NCI-H1105 treated with DMSO at 0.1 percent for 48 hours (cell line): ENCODE measurements at places on chromosomes 3 and 15.

- DNase-seq: no peak
Measured at GRCh38 chr3:194474675-194475074, 12.1 kb downstream of the ATP13A3 start.

DNA sequence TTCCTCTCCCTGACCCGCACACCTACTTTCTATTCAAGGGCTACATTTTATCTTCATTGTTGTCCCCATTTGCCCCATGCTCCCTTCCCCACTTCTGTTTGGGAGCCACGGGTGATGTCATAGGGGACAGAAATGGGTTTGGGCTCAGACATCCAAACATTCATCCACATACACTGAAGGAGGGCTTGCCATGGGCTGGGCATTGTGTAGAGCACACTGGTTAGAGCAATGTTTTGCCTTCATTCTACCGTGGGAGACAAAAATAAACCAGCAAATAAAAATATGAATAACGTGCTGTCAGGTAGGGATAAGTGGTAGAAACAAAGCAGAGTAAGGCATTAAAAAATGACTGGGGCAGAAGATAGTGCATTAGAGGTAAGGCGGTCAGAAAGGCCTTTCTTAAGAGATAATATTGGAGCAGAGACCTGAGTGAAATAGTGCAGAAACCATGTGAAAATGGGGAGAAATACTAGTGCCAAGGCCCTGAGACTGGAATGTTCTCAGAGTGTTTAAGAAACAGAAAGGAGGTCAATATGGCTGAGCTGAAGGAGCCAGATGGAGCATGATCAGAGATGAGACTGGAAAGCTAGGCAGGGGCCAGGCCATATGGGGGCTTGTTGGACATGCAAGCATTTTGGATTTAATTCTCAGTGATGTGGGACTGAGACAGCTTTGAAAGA, 40.9 kb upstream of the CLSTN2 start:
- no peak for DNase-seq

GRCh38 chr3:155979746-155980145, 109.3 kb downstream of the GMPS start:
- no peak for DNase-seq

DNA sequence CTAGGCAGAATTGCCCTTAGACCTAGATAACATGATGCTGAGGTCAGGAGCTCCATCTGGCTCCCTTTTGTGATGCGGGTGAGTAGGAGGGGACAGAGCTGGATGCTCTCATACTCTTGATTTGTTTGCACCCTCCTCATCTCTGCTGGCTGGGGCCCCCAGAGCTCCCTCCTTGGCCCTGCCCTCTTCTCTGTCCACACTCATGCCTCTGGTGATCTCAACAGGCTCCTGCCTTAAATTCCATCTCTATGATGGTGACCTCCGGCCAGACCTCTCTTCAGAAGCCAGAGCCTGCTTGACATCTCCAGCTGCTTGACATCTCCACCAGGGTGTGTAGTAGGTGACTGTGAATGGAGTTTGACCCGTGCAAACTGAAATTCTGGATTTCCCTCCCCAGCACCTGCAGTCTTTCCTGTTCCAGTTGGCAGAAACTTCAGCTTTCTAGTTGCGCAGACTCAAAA, 4.3 kb upstream of the FGD5 start:
- DNase-seq: no peak

GRCh38 chr3:115691964-115692363, 68.7 kb downstream of the GAP43 start:
- DNase-seq: no peak

DNA sequence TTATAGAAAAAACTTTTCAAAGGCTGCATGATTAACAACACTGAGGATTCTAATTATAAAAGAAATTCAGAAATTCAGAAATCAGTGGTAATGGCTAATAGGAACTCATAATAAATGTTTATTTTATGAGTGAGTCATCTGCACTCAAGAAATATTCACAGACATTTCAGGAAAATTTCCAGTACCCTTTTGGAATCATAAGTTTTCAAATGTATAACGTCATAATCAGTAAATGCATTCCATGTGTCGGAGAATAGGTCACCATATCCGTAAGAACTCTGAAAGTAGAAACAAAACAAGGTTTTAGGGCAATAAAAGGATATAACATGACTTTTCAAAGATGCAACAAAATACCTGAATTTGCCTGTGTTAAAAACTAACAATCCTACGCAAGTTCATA, 24.7 kb downstream of the EOGT start:
- no peak for DNase-seq

GRCh38 chr3:62229211-62229610, 144.1 kb downstream of the FEZF2 start:
- DNase-seq: no peak

DNA sequence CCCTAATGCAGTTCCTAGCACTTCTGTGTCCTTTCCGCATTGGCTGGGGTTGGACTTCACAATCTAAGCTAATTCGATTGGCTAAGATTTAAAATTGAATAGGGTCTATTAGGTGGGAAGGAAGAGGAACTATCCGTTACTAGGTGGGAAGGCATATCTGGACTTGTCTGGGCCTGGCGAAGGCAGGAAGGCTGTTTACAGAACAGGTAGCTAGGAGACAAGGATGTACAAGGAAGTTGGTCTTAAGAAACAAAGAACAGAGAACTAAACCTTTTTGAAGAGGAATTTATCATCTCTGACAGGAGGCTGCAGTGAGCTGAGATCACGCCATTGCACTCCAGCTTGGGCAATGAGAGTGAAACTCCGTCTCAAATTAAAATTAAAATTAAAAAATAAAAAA, 17.3 kb upstream of the ATG7 start:
- no peak for DNase-seq

- no peak for DNase-seq
Measured at GRCh38 chr3:25365636-25366035, 62.4 kb upstream of the RARB start.

DNA sequence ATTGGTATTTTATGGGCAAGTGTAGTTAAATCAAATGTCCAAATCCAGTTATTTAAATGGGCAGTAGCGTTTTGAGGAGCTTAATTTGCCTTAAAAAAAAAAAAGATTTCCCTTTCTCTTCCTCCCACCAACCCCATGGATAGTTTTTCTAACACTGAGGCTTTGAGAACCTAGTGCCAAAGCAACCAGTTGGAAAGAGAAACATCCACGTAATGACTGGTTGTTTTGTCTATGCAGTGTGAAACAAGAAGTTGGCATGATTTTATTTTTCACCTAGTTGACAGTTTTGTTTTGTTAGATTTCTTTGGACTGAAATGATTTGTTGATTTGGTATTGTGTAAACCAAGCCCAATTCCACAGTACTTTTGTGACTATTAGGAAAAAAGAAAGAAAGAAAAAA, 170.0 kb downstream of the SOX2 start:
- no peak for DNase-seq

DNA sequence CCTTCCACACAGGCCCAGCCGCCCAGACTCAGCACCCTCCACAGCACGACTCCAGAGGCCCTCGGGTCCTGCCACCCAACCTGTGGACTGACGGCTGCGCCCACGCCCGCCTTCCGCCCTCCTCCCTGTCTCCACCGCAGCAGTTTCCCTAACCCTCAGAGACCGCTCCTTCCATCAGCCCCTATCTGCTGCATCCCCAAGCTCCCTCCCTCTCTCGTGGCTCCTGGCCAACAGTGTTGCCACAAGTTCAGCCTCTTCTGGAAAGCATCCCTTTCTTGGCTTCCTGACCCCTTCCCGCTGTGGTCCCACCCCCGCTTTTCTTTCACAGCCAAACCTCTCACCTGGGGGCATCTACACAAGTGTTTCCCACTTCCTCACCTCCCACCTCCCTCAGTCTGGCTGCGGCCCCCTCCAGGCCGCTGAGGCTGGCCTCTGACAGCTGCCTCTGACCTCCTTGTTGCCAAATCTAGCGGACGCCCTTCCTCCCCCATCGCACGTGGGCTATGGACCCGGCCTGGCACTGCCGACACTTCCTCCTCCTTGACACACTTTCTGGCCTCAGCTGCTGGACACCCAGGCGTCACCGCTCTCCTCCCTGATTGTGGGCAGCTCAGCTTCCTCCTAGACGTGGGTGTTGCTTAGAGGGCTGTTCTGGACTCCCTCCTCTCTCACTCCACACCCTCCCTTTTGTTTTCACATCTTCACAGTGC, 168.8 kb upstream of the TLE3 start:
- DNase-seq: peak; percentile 12

DNA sequence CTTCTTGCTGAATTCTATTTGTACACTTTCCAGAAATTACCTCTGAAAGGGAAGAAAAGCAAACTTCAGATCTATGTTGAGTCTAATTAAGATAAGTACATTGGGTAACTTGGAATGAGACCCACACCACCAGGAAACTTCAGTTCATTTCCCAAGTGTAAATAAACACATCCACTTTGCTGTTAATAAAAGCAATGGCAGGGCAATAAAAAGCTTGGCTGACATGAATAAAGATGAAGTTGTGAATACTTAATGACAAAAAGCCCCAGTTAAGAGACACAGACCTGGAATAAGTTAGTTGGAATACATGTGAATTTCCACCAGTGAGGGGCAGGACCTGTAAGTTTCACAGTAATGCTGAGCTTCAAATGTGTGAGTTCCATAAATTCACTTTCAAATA, 83.3 kb downstream of the MEX3B start:
- peak; percentile 5 for DNase-seq

- DNase-seq: no peak
Measured at GRCh38 chr3:31117854-31118253, 223.4 kb upstream of the GADL1 start.

DNA sequence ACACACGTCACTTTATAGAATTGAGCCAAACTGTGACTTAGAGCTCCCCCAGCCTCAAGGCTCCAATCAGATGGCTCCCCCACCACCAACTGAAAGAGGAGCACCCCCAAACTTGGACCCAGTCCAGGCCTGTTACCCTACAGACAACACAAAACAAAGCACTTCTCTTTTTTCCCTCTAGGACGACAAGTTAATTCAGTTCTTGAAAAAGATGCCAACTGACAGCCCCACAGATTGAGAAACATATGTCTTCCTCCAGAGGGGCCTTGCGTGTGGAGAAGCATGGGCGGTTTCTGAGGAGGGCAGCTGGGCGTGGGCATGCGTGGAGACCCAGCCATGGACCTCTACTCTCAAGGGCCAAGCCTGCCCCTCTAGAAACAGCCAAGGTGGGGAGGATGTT, 229.5 kb downstream of the SHQ1 start:
- no peak for DNase-seq

GRCh38 chr3:35781558-35781957, 142.2 kb downstream of the ARPP21 start:
- no peak for DNase-seq

DNA sequence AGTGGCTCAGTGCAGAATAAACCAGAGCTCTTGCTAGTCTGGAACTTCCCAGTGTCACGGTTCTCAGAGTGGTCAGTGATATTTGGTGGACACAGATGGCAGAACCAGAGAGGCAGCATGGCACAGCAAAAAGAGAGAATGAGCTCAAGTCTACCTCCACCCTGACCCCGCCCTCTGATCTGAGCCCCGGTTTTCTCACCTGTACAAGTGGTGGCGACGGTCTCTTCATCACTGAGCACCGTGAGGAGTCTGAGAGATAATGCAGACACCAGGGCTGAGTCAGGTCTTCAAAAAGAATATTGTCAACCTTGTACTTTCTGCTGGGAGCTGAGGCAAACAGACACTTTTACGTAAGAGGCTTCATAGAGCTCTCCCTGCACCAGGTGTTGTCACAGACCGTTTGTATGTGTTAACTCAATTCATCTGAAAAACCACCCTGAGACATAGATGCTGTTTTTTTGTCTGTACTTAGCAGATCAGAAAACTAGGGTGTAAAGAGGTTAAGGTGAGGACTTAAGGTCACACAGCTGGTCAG, 13.2 kb downstream of the FGD5 start:
- DNase-seq: no peak

- no peak for DNase-seq
Measured at GRCh38 chr15:67208396-67208795, 46.1 kb downstream of the AAGAB start.

- DNase-seq: no peak
Measured at GRCh38 chr3:196418601-196419000, 13.6 kb downstream of the UBXN7 start.

GRCh38 chr3:172279191-172279640, 169.0 kb downstream of the GHSR start:
- DNase-seq: peak; percentile 86

DNA sequence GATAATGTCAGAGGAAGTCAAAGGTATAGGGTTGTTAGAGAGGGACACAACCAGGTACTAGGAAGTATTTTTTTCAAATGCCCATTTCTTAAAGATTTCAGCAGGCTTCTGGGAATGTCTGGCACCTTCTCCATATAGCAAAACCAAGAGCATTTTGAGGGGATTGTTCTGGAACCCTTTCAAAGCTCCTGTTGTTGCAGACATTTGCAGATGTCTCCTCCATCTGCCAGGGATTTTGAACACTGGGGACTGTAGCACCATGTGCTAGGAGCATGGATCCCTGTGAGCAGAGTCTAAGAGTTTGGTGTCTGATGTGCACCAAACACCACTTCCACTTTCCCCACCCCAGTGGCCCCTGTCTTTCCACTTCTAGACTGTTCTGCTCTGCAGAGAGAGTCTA, 206.0 kb upstream of the KBTBD8 start:
- no peak for DNase-seq

DNA sequence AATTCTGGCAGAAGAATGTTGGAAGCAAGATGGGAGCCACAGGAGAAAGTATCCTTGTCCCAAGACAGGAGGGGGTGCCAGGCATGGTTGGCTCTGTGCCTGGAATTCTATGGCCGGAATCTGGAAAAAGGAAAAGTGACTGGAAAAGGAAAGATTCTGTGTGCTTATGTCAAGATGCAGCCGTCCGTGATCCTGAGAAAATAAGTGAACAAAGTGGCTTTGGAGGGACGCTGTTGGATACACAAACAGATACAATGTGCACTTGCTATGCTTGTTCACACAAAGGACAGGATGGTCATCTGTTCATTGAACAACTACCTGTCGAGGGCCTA, 28.5 kb upstream of the MUC20 start:
- no peak for DNase-seq

GRCh38 chr3:55626279-55626665, 139.2 kb upstream of the WNT5A start:
- no peak for DNase-seq

DNA sequence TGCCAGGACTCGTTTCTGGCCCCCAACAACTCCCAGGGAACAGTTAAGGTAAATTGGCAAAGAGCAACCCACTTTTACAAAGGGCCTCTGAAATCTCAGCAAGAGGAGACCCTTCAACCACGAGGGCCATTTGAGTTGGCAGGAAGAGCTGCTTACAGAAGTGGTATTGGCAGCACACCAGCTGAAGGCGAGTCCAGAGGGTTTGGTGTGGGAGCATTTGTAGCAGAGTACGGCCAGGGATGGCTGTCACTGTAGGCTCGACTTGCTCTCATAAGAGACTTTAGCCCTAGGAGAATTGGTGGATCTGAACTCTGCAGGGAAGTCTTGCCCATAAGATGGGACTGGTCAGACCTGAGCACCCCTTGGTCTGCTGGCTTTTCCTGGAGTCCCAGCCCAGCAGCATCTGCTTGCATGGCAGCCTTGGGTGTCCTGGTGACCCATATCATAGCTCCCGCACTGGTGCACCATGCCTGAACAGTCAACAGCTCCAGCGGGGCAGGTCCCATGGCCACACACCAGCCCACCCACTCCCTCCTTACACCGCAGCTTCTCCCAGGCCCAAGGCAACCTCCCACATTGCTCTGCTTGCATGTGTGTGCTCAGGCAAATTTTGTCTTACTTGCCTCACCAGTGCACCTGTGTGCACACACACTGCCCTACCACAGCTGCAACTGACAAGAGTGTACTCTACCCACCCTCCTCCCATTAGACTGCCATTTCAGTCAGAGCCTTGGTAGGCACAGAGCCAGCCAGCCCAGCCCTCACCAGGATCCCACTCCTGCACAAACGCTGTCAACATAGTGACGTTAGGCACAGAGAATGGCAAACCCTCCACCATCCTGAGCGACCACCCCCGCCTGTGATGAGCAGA, 861.6 kb upstream of the DPPA4 start:
- peak; percentile 62 for DNase-seq

- DNase-seq: peak; percentile 55
Measured at GRCh38 chr15:93942269-93942694, 289.1 kb upstream of the MCTP2 start.
